Liver (tissue), 10 donors: ENCODE measurements at places on chromosomes 1 and 21. TPM values are rescaled to one million over a fixed set of nuclear protein-coding genes. Genes with fewer than 3 reads are reported as not detected.

DNA sequence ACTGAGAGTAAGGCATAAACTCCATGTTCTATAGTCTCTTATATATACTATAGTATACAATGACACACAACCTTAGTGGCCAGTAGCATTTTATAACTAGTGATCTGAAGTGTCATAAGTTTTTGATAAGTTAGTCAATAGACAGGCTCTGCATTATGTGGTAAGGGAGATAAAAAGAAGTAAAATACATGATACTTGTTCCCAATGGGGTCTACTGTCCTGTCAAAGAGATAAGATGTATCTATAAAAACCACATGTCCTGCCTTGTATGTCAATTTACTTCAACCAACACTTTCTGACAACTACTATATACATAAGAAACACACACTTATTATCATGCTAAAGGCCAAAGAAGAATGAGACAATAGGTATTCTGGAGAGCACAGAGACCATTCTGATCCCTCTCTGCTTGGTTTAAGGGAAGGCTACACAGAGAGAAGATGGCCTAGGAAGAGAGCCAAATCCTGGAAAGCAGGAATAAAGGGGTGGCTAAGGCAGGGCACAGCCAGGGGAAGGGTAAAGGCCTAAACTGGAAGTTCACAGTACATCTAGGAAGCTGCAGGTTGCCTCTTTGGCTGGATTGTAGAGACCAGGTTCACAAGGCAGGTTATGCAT is 91.4 kb downstream of the LYST start:
- no peak overlapping the region for H3K27ac ChIP-seq
- no peak overlapping the region for H3K4me3 ChIP-seq
- no peaks in the 10 kb centered on the region for H3K36me3 ChIP-seq

GRCh38 chr1:58057826-58058225 is 488.7 kb downstream of the OMA1 start:
- H3K4me3 ChIP-seq, result no peak overlapping the region
- H3K36me3 ChIP-seq, result no peaks in the 10 kb centered on the region
- H3K27ac ChIP-seq, result no peak overlapping the region
- DNase-seq, result no peak
- H3K4me1 ChIP-seq, result peaks cover 2% of the 10 kb centered on the region
- no peaks in the 10 kb centered on the region for H3K27me3 ChIP-seq

DNA sequence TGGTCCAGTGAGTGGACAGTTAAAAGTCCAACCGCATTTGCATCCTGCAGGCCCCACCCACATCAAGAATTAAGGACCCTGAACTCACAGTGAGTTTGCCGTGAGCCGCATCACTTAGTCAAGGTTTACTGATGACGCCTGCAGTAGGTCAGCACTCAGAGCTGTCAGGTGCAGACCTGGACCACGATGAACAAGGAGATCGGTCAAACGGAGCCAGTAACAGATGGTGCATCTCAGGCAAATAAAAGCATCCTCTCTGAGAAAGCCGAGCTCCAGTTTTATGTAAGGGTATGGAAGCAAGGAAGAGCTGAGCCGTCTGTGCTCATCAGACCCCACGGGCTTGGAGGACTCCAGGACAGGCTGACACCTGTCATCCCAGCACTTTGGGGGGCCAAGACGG is 4.5 kb downstream of the PRDM15 start:
- no peak overlapping the region for H3K4me3 ChIP-seq
- no peak overlapping the region for H3K27ac ChIP-seq
- no peaks in the 10 kb centered on the region for H3K36me3 ChIP-seq
- H3K27me3 ChIP-seq, result no peaks in the 10 kb centered on the region
- peaks cover 9% of the 10 kb centered on the region for H3K4me1 ChIP-seq

DNA sequence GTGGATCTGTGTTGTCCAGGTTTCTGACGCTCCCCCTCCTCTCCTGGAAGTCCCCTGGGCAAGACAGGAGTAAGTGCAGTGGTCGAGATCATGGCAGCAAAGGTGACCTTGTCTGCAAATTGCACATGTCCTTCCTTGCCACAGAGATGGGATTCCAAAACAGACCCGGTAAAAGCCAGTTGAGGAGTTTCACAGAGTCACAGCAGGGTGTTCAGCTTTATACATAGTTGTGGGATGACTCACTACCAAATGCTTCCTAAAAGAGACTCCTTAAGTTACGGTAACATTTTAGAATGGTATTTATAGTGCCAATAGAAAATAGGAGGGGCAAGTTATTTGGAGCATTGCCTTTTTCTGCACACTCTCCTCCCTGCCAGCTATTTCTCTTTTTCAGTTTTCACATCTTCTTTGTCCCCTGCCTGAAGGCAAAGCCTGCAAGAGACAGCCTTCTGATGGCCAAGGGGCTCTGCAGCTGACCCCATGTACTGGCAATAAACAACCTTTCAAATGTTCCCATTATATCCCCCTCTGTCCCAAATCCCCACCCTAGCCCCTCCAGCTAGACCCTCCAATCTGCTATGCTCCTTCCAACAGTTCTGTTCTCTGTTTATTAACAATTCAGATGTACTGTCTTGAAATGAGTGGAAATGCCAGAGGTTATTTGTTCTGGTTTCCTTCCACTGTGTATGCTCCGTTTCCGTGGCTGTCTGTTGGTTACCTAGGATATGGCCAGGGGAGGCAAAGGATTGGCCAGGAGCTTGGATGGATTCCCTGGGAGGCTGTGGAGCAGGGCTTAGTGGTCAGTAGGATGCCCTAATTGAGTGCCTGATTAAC is 115.0 kb downstream of the TGFB2 start:
- H3K4me1 ChIP-seq, result no peaks in the 10 kb centered on the region
- no peak overlapping the region for H3K4me3 ChIP-seq
- no peak overlapping the region for H3K27ac ChIP-seq
- no peaks in the 10 kb centered on the region for H3K27me3 ChIP-seq
- no peak for DNase-seq

GRCh38 chr1:42340901-42341300 is 5.9 kb upstream of the FOXJ3 start:
- no peak for DNase-seq
- H3K4me3 ChIP-seq, result no peak overlapping the region
- H3K27me3 ChIP-seq, result no peaks in the 10 kb centered on the region
- no peaks in the 10 kb centered on the region for H3K4me1 ChIP-seq
- H3K36me3 ChIP-seq, result no peaks in the 10 kb centered on the region
- H3K27ac ChIP-seq, result no peak overlapping the region

- no peaks in the 10 kb centered on the region for H3K36me3 ChIP-seq
- H3K27me3 ChIP-seq, result no peaks in the 10 kb centered on the region
- DNase-seq, result no peak
- no peak overlapping the region for H3K4me3 ChIP-seq
Measured at GRCh38 chr1:58189453-58189852, 357.1 kb downstream of the OMA1 start.

- H3K36me3 ChIP-seq, result no peaks in the 10 kb centered on the region
- H3K4me1 ChIP-seq, result peaks cover 9% of the 10 kb centered on the region
- no peak overlapping the region for H3K27ac ChIP-seq
- H3K4me3 ChIP-seq, result no peak overlapping the region
Measured at GRCh38 chr21:42459082-42459460, 37.0 kb downstream of the RSPH1 start.

DNA sequence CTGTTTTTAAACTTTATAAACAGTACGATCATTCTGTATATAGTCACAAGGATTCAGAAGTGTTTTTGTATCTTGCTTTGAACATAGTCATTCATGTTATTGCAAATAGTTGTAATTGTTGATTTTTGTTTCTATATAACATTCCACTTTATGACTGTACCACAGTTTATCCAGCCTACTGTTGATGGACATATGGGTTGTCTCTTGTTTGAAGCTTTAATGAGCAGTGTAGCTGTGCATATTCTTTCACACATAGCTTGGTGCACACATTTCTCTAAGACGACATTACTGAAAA is 6.1 kb downstream of the CD101 start:
- H3K4me3 ChIP-seq, result no peak overlapping the region
- H3K36me3 ChIP-seq, result no peaks in the 10 kb centered on the region
- no peak overlapping the region for H3K27ac ChIP-seq

DNA sequence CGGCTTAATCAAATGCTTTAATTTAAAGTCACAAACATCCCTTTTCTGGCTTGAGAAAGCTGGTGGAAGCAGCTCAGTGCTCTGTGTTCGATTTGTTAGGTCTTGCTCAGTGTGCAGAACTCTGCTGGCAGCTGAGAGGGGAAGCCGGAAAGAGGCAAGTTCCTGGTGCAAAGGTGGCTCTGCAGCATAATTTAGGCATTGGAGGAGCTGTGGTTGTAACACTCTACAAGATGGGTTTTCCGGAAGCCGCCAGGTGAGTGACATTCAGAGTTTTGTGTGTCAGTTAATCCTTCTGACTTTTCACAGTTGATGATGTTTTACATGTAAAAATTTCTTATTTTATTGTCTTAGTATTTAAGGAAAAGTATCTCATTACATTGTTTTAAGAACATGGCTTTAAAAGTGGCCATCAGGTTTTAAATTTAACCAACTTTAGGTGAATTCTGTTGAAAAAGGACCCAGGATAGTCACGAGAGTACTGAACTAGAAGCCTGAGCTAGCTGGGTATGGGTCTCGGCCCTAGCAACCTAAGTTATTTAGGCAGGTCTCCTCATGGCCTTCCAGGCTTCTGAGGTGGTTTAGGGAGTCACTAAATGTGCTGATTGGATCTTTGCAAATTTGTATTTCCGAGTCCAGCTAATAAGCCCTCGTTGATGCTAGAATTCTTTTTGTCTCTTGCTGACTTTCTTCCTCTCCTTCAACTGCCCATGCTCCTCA is 47.1 kb upstream of the PODN start:
- H3K4me3 ChIP-seq, result peak overlapping the region; percentile 79
- peaks cover 3% of the 10 kb centered on the region for H3K36me3 ChIP-seq
- no peak overlapping the region for H3K27ac ChIP-seq
- peaks cover 8% of the 10 kb centered on the region for H3K4me1 ChIP-seq

SEC16B gene
- polyA plus RNA-seq, result 10.9 TPM

ILDR2 gene
- 0.42 TPM for polyA plus RNA-seq

SMIM1 gene
- 11.5 TPM for polyA plus RNA-seq

ANGPTL1 gene
- polyA plus RNA-seq, result 2.6 TPM

SLC22A15 gene
- 0.12 TPM for polyA plus RNA-seq

CHODL gene
- polyA plus RNA-seq, result not detected

RAD54L gene
- polyA plus RNA-seq, result 0.35 TPM

CYP4B1 gene
- 0.18 TPM for polyA plus RNA-seq

RNPC3 gene
- polyA plus RNA-seq, result 4.2 TPM

OR10Z1 gene
- polyA plus RNA-seq, result not detected
